ENCODE measurements at places on chromosomes 13 and 19.

DNA sequence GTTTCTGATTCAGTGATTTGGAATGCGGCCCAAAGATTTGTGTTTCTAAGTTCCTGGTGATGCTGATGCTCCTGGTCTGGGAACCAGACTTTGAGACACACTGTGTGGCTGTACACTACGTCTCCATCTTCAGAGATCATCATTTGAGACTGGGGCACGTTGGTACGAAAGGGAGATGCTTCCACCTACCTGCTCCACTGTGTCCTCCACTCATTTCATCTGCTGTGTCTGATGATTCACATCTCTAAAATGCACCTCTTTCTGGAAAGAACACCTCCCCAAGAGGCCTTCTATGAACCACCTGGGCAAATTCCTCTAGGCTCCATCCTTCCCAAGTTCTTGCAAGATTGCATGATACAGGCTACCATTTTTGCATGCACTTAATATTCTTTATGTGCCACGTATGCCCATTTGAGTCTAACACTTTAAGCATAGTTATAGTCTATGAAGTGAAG lies 58.6 kb downstream of the ERCC5 start:
- DNase-seq, result no peak

- DNase-seq, result no peak
These were observed 446.4 kb downstream of the COG6 start for GRCh38 chr13:40101708-40102359.

DNA sequence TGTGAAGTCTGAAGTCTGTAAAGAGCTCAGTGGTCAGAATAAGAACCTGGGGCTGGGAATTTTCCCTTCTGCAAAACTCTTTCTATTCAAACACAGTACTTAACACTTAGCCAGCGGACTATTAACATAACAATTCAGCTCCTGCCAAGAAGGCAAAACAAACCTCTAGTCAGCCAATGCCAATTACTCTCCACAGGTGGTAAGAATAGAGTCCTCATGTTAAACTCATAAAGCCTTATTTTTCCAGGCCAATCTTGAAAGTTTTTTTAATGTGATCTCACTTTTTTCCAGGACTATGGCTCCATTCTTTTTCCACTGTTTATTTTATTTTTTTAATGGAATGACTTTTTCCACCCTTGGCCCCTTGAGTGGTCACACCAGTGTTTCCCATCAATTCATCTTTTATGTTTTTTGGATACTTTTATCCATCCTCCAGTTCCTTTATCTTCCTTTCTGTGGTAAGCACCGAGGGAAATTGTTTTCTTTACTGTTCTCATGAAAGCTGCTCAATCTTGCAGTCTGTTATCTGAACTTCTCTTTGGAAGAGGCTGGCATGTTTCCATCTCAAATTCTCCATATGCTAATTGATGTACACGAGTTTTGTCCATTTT lies 217.3 kb downstream of the LHFPL6 start:
- DNase-seq, result no peak

- peak; percentile 44 for DNase-seq
These were observed at the start of gene MCF2L for GRCh38 chr13:112968910-112969691. TSS of gene MCF2L (plus strand) at chr13:112969214. CDS start at chr13:112969380, 166 bp downstream.

DNA sequence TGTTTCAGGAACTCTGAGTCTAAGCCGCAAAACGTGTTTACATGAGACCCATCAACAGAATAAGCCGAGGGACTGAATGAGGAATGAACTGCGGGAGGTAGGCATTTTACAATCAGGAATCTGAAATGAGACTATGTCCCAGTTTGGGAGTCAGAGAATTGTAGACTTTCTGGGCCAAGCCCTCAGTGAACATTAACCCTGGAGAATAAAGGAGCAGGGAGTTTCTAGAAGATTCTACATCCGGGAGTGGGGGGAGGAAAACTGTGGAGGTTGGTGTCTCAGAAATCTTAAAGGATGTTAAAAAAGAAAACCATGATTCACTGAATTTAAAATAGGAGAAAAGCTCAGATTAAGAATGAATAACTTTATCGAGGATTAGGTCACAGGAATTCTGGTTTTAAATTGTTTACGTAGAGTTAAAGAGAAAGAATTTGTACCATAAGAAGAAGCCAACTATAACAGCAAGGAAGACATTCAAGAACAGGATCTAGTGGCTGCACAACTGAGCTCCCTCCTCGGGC lies 18.5 kb downstream of the RFX2 start:
- DNase-seq, result no peak

DNA sequence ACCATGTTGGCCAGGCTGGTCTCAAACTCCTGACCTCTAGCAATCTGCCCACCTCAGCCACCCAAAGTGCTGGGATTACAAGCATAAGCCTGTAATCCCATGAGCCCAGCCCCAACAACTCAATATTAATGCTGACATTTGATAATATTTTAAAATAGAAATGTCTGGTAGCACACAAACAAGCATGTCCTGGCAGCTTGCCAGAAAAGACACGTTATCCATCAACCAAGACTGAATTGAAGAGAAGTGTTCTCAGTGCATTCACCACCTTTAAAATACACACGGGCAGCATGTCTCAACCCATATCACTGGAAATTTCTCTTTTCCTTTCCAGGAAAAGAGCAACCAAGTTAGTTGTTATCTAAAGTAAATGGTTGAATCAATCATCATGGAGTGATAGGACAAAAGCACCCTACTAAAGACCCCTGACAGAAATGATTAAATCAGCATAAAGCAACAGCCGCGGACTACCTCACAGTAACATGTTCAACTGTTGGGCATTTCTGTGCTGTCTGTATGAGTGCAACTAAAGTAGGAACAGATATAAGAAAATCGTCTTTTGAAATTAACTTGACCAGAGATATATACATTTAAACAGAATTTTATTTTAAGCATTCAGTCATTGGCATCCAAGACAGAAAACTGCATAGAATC lies 25.0 kb downstream of the LHFPL6 start:
- no peak for DNase-seq

GRCh38 chr13:40275636-40276035 lies 390.8 kb downstream of the FOXO1 start:
- DNase-seq, result no peak

DNA sequence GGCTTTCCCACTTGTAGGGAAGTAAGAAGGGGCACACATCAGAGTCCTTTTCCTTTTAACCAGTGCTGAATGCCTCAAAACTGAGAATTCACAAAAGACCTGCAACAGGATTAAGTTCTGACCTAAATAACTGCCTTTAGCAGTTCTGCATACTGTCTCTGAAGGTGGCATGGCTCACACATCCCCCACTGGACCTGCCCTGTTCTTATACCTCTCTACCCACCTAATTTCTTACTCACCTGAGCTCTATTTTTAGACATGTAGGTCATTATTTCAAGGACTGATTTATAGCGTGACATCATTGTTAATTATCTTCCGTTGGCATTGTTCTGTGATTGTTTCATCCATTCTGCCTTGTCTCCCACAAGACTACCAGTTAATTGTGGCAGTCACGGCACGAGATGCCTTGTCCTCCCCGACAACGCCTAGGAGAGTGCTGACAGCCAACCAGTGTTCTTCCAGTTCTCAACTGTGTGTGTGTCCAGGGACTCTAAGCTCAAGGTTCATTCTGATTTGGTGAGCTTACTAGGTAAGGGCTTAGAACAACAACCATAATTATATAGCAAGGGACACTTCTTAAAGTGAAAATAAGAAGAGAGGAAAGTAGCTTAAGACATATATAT lies 27.1 kb upstream of the UBL3 start:
- DNase-seq, result no peak

- no peak for DNase-seq
These were observed 880.2 kb downstream of the PCDH9 start for GRCh38 chr13:66349966-66350365.

DNA sequence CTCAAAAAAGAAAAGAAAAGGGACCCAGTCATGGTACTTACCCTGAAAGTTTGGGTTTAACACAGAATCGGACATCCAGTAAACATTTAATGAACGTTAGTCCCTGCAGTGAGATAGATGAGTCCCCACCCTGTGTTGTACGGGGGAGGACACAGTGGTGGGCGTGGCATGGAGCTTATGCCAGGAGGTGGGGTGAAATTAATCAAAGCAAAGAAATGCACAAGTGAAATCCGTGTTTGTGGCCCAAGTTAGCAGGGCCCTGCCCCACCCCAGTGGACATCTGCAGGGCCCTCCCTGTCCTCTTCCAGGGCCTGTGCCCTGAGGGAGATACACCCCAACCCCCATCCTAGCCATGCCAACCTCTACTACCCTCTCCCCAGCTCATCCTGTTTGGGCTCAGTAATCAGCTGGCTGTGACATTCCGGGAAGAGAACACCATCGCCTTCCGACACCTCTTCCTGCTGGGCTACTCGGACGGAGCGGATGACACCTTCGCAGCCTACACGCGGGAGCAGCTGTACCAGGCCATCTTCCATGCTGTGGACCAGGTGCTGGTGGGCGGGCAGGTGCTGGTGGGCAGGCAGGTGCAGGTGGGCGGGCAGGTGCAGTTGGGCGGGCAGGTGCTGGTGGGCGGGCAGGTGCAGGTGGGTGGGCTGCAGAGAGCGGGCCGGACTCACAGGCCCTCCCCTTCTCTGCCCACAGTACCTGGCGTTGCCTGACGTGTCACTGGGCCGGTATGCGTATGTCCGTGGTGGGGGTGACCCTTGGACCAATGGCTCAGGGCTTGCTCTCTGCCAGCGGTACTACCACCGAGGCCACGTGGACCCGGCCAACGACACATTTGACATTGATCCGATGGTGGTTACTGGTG lies 3.9 kb downstream of the MCOLN1 start:
- no peak for DNase-seq

GRCh38 chr19:9295411-9295849 lies 14.2 kb downstream of the ZNF699 start:
- DNase-seq, result no peak

- peak; percentile 62 for DNase-seq
These were observed 87.8 kb downstream of the MAB21L1 start for GRCh38 chr13:35388441-35389355.

- no peak for DNase-seq
These were observed 23.6 kb upstream of the LRCH1 start for GRCh38 chr13:46529216-46529919.

GRCh38 chr19:58021541-58022282 lies 12.1 kb upstream of the ZSCAN1 start:
- peak; percentile 55 for DNase-seq

DNA sequence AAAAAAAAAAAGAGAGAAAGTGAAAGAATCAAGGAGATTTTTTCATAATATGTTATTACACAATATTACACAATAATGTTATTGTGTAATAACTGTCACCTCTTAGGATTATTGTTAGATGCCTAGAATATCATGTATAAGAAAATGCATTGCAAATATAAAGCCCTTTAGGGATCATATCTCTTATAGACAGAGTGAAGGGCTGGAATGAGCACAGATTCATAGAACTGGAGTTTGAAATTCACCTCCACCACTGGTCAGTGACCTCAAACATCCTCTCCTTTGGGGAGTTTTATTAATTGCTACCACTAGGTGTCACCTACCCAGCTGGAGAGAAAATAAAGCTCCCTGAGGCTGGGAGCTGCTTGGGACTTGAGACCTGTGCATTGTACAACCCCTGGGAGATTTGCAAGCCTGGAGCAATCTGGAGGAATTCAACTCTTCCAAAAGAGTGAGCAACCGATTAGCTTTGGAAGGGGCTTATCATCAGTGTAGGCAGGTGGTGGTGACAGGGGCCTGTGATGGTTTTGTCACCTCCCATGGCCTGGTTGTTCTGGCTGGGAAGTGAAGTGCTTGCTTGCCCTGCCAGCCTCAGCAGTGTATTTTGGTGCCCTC lies 30.3 kb upstream of the FRY start:
- DNase-seq, result no peak

- no peak for DNase-seq
These were observed 24.2 kb upstream of the IGFL1 start for GRCh38 chr19:46205183-46205984.

- DNase-seq, result no peak
These were observed 31.7 kb downstream of the IER2 start for GRCh38 chr19:13181747-13182388.

DNA sequence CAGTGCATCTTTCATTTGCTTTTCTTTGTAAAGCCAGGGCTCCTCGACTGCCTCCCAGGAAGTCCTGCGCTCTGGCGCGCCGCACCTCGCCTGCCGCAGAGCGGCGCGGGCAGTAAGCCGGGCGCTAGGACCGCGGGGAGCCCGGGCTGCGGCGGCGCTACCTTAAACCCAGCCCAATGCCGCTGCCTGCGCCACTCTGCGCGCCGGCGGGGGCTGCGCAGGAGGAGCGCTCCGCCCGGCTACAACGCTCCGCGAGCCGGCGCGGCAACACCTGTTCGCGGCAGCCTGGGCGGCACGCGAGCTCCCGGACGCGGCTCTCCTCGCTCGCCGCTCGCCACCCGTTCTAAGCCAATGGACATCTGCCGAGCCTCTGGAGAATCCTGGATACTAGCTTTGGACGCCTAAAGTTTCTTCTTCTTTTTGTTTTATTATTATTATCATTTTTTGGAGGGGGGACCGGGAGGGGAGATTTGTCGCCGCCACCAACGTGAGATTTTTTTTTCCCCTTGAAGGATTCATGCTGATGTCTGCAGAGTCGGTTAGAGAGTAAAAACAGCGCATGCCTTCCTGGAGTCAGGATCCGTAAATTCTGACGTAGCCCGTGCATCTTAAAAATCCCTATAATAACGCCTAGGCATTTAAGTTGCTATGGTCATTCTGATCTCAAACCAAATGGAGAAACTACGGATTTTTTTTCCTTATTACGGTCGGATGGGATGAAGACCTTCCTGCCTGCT lies at the start of gene FGF9:
TSS of gene FGF9 (plus strand) at position 191 of the 737 bp plus-strand sequence. CDS start 840 bp downstream, outside the sequence.
- DNase-seq, result peak; percentile 22

GRCh38 chr19:3573162-3573857 lies 566 bp downstream of the HMG20B start:
- no peak for DNase-seq

DNA sequence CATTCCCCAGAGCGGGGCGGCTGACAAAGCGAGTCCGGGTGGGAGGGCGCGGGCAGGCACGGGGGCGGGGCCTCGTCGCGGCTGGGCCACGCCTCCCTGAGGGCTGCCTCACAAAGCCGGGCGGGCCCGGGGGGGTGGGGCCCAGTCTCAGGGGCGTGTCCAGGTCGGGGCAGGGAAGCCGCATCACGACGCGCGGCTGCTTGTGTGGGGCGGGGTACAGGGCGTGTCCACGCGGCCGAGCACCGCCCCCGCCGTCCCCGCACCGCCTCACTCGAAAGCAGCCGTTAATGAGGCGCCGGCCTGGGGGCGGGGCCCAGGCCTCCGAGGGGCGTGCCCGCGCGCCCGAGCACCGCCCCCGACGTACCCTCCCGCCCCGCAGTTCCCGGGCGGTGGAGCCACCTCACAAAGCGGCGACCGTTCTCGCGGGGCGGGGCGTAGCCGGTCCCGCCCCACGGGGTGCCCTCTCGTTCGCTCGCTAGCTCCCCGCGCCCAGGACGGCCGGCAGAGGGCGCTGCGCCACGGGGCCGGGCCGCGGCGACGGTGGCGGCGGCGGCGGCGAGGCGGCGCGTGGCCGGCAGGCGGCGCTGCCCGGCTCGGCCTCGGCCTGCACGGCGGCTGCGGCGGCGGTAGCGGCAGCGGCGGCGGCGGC lies at the start of gene CARM1:
TSS of gene CARM1 (plus strand) at position 599 of the 649 bp plus-strand sequence. CDS start 150 bp downstream, outside the sequence.
- peak; percentile 92 for DNase-seq

DNA sequence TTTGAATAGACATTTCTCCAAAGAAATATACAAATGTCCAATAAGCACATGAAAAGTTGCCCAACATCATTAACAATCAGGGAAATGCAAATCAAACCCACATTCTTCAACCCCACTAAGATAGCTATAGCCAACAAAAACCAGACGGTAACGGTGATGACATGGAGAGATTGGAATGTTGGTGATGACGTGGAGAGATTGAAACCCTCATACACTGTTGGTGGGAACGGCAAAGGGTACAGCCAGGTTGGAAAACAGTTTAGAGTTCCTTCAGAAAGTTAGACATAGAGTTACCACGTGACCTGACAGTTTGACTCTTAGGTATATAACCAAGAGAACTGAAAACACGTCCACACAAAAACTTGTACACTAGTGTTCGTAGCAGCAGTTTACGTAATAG lies 48.1 kb downstream of the TNFRSF19 start:
- no peak for DNase-seq

GRCh38 chr13:26600343-26600742 lies 42.9 kb downstream of the WASF3 start:
- DNase-seq, result no peak

Data from forelimb muscle (tissue), 1 donor.